Activated T-cell treated with anti-CD3 and anti-CD28 coated beads for 1 hour (primary cell): ENCODE measurements at places on chromosomes 16 and 17.

GRCh38 chr17:21375757-21376080, 438 bp upstream of the KCNJ12 start:
- DNase-seq: no peak

DNA sequence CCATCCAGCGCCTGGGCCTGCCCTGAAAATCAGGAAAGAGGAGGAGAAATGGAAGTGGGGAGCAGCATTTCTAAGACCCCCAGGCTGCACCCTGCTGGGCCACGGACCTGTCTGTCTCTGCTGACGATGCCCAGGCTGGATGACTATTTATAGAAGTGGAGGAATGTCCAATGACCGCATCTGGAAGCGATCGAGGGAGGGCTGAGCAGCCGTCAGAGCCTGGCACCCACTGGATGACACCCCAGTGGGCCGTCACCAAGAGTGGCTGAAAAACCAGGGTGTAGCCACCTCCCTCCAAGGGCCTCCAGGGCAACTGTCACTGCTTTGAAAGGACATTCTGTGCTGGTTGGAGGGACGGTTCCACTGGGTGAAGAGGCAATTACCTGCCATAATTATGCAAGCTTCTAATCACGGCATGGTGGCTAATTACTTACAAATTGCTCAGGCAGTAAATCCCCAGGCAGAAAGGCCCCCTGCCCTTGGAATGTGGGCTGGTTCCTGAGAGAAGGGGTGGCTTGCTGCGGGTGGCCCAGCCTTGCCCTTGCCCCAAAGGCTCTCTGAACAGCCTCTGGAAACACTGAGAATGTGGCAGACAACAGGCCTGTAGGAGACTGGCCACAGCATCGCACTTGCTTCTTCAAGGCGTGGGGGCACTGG, 332.1 kb downstream of the C16orf95 start:
- no peak for DNase-seq

DNA sequence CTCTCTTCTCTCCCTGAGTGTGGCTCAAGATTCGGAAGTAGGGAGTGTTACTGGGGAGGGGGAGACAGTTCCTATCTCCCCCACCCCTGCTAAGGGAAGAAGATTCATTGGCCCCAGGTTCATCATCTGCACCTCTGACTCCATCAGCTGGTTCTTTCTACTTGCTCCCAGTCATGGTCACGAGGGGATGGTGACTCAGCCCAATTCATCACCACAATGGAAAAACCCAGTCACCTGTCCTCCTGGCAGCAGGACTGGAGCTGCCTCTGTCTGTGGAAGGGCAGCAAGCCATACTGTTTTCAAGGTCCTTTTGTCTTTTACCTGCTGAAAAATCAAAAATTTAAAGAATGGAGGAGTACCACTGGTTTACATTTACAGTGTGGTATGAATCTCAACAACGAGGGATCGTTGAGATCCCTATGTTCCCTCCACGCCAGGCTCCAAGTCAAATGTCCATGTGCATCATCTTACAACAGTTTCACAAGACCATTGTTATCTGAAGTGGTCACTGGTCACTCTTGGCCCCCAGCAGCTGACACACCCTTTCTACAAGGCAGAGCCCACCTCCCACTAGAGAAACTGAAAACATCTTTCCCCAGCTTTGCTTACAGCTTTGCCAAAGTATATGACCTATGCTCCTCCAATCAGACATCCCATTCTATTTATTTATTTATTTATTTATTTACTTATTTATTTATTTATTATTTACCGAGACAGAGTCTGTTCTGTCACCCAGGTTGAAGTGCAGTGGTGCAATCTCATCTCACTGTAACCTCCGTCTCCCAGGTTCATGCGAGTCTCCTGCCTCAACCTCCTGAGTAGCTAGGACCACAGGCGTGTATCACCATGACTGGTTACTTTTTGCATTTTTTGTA, 40.4 kb upstream of the NDRG4 start:
- no peak for DNase-seq

- no peak for DNase-seq
Measured at GRCh38 chr16:53530046-53530445, 27.0 kb upstream of the AKTIP start.

- DNase-seq: no peak
Measured at GRCh38 chr17:27322026-27322425, 28.1 kb downstream of the WSB1 start.

DNA sequence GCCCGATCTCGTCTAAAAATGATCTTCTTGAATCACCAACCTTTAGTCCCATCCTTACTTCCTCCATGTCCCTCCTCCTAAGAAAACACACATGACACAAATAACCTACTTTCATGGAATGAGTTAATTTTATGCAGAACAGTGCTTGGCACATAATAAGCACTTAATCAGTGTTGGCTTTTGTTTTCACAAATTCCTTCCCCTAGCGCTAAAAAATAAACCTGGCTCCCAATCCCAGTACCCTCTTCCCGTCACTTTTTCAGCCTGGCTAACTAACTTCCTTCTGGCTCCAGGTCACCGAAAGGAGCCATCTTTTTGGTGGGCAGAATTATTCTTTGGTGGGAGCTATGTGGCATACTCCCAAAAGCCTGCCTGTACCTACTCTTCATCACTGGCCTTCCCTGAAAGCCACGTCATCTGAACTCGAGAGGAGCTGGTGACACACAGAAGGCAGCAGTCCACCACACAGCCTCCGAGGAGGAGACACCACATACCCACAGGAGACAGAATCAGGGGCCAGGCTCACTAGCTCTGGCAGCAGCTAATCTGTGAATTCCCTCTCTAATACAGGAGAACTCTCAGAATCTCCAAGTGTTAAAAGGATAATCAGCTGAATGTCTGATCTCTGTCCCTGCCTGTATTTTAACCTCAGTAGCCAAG, 114.5 kb downstream of the SMG6 start:
- no peak for DNase-seq

- DNase-seq: no peak
Measured at GRCh38 chr16:61681124-61681523, 355.1 kb downstream of the CDH8 start.

DNA sequence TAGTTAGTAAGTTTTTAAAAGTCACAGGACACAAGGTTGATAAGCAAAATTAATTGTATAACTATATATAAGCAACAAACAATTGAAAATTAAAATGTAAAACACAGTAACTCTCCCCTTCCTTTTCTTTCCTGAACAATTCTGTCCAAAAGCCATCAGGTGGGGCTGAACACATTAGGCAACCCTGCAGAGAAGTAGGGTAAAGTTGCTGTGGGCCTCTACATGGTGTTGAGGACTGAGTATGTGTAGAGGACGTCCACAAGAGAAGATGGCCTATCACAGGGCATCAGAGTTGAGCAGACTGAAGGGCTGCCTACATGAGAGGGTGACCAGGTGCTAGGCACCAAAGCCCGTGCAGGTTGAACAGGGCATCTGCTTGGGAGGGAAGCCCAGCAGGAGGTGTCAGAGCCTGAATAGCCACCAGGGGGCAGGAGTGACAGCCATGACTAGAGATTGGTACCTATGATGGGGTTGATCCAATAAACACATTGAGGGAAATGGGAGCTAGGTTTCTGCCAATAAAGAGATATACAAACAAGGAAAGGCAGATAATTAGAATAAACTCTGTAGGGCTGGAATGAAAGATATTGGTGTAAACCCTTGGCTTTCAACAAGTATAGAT, 415.1 kb downstream of the NPIPA8 start:
- peak; percentile 18 for DNase-seq
